Fibroblast of skin of back (primary cell): ENCODE measurements at places on chromosomes 2 and 18.
A peak's percentile ranks its signal among the peaks of the same experiment; 100 is the strongest.

DNA sequence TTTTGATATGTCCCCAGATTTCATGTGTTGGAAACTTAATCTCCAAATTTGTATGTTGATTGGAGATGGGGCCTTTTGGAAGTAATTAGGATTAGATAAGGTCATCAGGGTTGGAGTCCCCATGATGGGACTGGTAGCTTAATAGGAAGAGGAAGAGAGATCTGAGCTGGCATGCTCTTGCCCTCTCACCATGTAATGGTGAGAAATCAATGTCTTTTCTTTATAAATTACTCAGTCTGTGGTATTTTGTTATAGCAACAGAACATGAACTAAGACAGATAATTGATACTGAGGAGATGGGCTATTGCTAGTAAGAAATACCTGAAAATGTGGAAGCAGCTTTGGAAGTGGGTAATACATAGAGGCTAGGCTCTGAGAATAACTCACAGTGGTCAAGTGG lies 48.0 kb downstream of the CDC42EP3 start:
- DNase-seq = no peak

DNA sequence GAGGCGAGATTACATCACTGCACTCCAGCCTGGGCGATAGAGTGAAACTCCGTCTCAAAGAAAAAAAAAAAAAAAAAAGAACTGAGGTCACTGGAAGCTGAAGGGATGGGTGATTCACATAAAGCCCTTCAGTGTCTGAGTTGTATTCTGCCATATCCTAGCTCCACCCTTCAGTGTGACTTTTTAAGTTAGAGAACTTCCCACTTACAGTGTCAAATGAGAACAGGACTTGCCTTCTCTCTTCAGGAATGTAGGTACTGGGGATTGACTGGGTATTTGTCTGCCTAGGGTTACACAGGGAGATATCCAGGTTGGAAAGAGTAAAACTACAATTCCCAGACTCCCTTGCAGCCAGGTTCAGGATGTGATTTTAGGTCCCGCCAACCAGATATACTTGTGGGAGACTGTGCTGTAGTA lies 37.9 kb downstream of the EHD3 start:
- peak; percentile 54 for DNase-seq

DNA sequence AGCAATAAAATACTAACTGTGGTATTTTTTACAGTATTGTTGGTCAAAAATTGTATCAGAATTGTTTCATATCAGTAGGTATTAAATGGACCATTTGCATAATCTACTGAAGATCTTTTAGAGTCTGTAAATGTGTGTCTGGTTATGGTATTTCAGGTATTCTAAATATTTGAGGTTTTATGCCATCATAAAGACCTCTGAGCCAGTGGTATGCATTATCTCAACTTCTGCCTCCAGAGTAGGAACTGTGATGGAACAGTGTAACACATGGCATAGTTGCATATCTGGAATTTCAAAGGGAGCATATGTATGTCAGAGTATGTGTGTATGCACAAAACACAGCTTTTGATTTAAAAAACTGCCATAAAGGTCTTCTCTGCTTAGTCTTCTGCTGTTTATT lies 15.4 kb downstream of the GREB1L start:
- peak; percentile 8 for DNase-seq

DNA sequence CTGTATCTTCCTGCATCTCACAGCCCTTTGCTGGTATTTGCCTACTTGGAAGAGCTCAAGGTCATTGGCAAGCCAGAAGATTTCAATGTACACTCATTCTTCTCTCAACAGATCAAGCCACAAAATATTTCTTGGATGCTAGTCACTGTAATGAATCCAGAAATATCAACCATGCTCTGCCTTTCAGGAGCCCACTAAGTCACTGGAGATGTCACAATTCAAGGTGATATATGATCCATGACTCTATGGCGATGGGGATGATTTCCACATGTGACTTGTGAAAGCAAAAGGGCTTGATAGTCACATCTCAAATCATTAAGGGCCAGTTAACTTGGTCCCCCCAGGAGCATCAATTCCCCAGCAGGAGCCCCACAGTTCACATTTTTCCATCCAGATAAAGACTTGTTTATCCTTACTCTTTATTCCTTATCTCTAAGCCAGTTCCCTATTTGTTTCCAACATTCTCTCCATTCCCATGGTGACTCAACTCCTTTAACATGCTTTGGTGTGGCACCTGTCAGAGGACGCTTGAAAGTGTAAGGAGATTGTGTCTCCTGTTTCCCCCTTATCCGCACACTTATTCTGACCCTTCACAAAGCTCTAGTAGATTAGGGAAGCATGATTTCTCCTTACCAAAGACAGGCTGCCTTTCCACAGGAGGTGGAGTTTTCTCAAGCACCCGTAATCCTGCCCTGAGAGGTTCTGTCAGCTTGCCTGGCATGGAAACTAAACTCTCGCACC lies 15.8 kb downstream of the PKDCC start:
- peak; percentile 52 for DNase-seq

- no peak for DNase-seq
Measured at GRCh38 chr2:239911641-239912071, 113.5 kb downstream of the NDUFA10 start.

- no peak for DNase-seq
Measured at GRCh38 chr18:75554176-75554575, 126.7 kb upstream of the SMIM21 start.

- peak; percentile 54 for DNase-seq
Measured at GRCh38 chr2:176544991-176545956, 276.0 kb downstream of the MTX2 start.

DNA sequence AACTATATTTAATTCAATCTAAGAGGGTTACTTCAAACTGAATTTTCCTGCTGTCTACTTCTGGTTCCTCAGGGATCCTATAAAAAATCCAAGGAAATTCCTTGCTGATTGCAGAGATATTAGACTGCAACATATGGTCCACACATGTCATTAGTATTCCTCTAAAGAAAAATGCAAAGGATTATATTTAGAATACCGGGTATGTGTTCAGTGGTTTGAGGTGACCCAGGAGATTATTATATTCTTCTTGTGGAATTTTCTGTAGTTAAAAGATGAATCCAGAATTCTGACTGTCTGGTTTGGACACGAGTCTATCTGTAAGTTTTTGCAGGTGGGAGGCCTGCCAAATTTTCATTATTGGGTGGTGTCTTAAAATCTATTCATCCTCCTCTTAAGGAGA lies 18.2 kb downstream of the HOXD1 start:
- DNase-seq = peak; percentile 41

GRCh38 chr2:2328848-2329247 lies 2.2 kb downstream of the MYT1L start:
- peak; percentile 14 for DNase-seq

- peak; percentile 56 for DNase-seq
Measured at GRCh38 chr2:193963472-193964119, 1693.4 kb upstream of the SLC39A10 start.

GRCh38 chr2:76413436-76413835 lies 702.7 kb upstream of the GCFC2 start:
- DNase-seq = no peak

GRCh38 chr2:229174794-229175496 lies 96.1 kb downstream of the PID1 start:
- no peak for DNase-seq

GRCh38 chr2:170321526-170321925 lies 143.6 kb downstream of the MYO3B start:
- DNase-seq = no peak

DNA sequence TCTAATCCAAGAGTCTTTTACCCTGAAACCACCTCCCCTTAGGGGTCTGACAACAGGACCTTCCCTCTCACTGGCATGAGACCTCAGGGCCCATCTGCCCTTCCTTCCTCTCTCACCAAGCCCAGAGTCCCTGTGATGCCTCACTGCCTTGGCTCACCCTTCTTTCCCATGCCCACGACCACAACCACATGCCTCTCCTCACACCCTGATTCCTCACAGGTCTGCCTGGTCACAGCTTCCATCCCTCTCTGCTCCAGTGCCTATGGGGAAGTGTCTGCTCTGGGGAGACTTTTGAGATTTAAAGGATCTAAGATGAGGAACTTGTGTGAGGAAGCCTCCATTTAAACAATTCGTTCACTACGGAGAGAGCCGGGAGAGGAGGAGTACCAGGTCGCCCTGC lies 98.9 kb upstream of the SH3BP4 start:
- DNase-seq = no peak

DNA sequence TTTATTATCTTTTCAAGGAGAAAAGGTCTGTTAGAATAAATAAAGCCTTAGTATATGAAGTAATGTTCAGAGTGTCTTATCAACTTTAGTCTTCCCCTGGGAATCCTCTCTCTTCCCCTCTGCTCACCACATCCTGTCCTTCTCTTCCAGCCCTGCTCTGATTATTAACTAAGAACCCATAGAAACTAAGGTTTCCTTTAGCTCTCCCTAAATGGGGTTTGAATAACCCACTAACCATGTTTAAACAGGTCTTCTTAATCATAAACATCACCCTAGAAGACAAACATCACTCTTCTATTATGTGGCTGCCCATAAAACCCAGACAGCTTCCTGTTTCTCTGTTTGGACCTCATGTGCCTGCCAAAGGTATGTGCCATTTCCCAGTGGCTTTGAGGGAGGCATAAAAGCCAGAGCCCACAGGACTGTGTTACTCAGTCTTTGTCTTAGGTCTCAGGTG lies 50.1 kb downstream of the SLC14A1 start:
- DNase-seq = peak; percentile 83
